ENCODE measurements at places on chromosomes 1 and 21. TPM values are rescaled to one million over a fixed set of nuclear protein-coding genes. Genes with fewer than 3 reads are reported as not detected.
A peak's percentile ranks its signal among the peaks of the same experiment; 100 is the strongest.

GRCh38 chr1:172402878-172403569, 17.5 kb upstream of the C1orf105 start:
- DNase-seq = no peak

- DNase-seq = no peak
Measured at GRCh38 chr21:39326607-39327307, 13.3 kb upstream of the BRWD1 start.

DNA sequence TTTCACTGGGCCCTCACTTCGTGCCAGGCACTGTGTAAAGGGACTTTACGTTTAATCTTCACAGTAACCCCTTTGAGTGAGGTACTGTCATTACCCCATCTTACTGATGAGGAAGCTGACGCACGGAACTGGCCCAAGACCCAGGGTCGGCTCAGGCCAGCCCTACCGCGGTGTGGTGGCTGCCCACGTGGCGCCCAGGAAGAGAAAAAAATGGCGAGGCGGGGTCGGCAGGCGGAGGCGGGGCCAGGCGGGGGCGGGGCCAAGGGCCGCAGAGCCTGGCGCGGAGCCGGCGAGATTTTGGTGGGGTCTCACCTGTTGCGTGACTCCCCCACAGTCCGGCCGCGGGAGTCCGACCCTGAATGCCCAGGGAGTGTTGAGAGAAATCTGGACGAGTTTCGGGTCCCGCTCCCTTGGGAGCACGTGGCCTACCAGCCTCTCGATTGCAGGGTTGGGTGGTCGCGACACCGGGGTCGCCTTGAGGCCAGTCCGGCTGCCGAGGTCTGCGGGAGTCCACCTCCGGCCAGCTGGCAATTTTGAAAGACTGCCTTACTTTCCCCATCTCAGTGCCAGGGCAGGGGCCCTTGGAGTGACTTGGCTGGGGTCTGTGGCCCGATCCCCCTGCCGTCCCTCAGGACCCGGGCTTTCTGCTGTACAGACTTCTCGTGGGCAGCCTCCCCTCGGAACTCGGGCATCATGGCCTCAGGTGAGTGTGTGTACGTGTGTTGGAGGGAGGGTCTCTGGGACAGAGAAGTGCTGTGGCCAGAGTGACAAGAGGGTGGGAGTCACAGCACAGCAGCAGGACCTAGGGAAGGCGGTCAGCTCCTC, at the start of the genes AMPD2 and GNAT2:
AMPD2 (plus strand) TSS at position 262 of the 825 bp plus-strand sequence. CDS start 1,339 bp downstream, outside the sequence.
GNAT2 (minus strand) TSS at position 41 of the 825 bp plus-strand sequence. CDS start 6,746 bp downstream, outside the sequence.
- peak; percentile 93 for DNase-seq

The SMIM1 gene
- not detected for total RNA-seq

The SEMA4A gene
- total RNA-seq = 1.5 TPM

DNA sequence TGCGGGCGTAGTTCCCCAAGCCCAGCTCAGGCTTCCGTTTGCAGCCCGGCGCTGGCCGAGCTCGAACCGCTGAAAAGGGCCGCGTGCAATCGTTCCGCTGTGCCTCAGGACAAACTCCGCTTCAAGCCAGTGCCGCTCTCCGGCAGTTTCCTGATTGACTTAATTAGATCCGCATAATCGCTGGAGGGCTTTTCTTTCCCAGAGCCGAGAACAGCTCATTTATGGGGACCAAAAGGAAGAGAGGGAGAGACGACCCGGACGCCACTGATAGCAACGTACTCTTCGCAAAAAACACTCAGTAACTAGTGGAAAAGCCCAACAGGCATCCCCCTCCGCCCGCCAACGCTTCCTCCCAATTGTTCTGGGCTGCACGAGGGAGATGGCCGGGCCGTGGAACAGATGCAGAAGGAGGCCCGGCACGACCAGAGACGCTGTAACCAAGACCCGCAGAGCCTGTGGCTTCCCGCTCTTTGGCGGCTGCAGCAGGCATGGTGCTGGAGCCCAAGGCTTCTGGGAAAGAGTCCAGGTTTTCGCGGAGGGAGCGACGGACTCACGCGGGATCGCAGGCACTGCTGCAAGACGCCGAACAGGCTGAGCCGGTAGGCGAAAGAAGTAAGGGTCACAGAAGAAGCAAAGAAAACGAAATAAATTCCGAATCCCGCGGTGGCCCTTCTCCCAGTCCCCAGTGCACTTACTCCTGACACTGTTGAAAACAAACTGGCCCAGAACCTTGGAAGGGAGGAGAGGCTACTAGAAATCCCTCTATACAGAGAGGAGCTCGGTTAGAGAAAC, 3.6 kb upstream of the FOXD2 start:
- DNase-seq = peak; percentile 85

GRCh38 chr1:41493117-41493536, 8.6 kb upstream of the EDN2 start:
- peak; percentile 98 for DNase-seq

- no peak for DNase-seq
Measured at GRCh38 chr1:27130798-27131197, 24.1 kb downstream of the SLC9A1 start.

DNA sequence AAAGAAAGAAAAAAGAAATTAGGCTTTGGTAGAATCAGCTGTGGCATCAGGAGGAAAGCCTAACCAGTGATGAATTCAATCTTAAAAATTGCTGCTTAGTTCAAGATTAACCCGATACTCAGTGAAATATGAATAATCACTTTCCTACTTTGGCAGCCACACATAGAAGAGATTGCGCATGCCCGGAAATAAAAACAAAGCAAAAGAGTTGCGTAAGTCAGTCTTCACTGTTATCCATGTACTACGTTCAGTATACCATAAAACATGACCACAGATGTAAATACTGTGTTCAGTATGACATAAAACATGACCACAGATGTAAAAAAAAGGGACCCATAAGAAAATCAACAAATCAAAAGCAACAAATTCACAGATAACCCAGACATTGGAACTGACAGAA, 19.2 kb downstream of the CD1D start:
- DNase-seq = no peak

DNA sequence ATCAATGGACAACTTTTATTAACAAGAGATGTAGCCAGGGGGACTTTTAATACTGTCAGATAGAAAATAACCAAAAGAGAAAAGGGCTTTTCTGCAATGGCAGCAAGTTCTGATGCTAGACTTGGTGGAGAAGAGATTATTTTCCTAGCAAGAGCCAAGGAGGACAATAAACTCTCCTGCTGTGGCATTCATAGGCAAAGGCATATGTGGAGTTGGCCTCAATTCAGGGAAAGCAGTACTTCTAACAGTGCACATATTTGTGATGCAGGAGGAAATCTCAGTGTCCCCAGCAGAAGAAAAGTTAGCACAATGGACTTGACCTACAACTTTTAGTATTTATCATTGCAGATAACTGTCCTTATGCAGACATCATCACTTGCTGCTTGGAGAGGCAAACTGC, 75.1 kb upstream of the GRIK1 start:
- no peak for DNase-seq

- no peak for DNase-seq
Measured at GRCh38 chr1:168408539-168408865, 127.8 kb downstream of the TBX19 start.

The ADGRB2 gene
- 7.4 TPM for total RNA-seq

GRCh38 chr1:94873520-94874351, 53.2 kb downstream of the CNN3 start:
- DNase-seq = no peak
